ENCODE measurements at places on chromosomes 13 and 19.
A peak's percentile ranks its signal among the peaks of the same experiment; 100 is the strongest.

DNA sequence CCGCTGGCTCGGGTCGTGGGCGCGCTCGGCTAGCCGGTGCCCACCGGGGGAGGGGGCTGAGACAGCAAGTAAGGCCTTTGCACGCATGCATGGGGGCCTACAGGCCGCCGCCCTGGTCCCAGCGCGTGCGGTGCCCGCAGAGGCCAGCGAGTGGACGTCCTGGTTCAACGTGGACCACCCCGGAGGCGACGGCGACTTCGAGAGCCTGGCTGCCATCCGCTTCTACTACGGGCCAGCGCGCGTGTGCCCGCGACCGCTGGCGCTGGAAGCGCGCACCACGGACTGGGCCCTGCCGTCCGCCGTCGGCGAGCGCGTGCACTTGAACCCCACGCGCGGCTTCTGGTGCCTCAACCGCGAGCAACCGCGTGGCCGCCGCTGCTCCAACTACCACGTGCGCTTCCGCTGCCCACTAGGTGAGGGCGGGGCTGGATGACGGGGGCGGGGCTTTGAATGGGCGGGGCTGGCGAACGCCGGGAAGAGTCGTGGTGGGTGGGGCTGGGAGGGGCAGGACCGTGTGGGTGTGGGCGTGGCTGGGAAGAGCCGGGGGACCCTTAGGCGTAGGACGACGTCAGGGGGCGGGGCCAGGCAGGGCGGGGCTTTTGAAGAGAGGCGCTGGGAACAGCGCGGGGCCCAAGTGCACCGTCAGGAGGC lies 2.1 kb downstream of the CILP2 start:
- DNase-seq, result peak; percentile 72

GRCh38 chr13:110261166-110262081 lies 45.5 kb downstream of the COL4A1 start:
- no peak for DNase-seq

DNA sequence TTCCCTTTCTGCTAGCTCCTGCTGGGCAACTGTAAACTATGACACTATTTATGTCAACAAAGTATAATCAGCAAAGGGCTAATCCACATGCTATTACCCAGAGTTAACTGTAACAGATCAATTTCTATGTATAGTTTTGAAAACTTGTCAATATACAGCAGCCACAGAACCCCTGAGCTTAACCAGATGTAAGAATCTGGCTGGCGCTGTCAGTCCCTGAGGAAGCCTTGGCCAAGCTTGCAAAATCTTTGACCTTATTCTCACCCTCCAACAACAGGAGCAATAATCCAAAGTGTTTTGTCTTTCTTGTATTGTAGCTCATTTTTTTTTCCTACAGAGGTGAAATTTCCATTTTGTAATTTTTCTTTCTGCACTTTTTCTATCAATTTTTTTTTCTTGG lies 1230.1 kb upstream of the SLC10A2 start:
- DNase-seq, result no peak

GRCh38 chr19:50329146-50329925 lies at the start of gene KCNC3:
KCNC3 (minus strand) TSS chr19:50329377; CDS start chr19:50329082, 295 bp downstream.
- peak; percentile 98 for DNase-seq

DNA sequence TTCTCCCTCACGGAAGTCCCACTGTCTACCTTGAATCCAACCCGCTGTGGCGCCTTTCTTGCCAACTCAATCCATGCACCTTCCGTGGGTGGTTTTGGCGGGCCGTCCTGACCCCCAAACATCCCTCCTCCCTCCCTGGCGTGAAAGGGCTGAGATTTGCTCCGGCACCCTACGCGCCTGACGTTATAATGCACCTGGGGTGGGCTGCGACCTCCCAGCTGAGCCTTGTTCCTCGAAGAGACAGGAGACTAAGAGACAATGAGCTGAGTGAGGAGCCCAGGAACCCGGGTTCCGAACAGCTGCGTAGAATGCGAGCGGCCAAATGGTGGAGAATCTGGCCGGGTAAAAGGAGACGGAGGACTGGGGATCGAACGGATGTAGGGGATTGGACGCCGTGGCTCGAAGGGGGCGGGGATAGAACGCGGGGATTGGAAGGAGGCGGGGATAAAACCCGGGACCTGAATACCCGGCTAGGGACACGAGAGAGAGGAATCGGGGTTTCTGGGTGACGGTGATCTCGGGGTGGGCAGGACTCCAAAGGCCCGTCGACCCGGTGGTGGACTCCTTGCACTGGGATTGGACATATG lies at the start of gene CPT1C:
Gene CPT1C (plus strand): TSS at position 461 of the 587 bp plus-strand sequence. CDS start 1,137 bp downstream, outside the sequence.
- peak; percentile 77 for DNase-seq

- DNase-seq, result no peak
Observed at GRCh38 chr13:98685146-98685545, 67.3 kb downstream of the SLC15A1 start.

DNA sequence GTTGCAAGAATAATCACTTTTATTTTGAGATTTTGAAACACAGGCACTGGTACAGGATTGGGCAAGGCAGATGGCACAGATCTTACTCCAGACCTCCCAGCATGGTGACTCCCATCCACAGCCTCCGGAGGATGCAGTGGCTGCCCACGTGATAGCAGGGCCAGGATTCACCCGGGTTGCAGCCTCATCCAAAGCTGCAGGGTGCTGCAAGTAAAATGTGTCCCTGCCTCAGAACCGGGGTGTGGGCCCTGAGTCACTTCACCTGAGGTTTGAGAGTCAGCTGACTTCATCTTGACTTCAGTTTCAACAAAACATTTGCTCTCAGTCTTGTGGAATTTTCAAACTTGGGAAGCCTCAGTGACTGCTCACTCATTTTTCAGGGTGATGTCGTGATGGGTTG lies 201.9 kb downstream of the FGF9 start:
- no peak for DNase-seq

DNA sequence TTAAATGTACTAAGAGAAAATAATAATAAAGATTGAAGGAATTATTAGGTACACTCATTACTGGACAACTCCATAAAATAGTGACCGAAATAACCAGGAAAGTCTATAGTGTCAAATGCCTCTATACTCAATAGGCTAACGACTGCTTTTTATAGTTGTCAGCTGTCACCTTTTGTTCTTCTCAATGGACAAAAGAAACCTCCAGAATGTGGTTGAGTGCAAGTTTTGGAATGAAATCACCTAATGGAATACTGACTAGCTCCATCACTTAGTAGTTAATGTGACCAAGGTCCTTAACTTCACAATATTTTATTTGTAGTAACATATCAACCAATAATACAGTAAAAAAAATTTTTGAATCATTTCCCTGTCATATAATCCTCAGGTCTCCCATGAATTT lies 18.1 kb downstream of the TSC22D1 start:
- DNase-seq, result no peak

DNA sequence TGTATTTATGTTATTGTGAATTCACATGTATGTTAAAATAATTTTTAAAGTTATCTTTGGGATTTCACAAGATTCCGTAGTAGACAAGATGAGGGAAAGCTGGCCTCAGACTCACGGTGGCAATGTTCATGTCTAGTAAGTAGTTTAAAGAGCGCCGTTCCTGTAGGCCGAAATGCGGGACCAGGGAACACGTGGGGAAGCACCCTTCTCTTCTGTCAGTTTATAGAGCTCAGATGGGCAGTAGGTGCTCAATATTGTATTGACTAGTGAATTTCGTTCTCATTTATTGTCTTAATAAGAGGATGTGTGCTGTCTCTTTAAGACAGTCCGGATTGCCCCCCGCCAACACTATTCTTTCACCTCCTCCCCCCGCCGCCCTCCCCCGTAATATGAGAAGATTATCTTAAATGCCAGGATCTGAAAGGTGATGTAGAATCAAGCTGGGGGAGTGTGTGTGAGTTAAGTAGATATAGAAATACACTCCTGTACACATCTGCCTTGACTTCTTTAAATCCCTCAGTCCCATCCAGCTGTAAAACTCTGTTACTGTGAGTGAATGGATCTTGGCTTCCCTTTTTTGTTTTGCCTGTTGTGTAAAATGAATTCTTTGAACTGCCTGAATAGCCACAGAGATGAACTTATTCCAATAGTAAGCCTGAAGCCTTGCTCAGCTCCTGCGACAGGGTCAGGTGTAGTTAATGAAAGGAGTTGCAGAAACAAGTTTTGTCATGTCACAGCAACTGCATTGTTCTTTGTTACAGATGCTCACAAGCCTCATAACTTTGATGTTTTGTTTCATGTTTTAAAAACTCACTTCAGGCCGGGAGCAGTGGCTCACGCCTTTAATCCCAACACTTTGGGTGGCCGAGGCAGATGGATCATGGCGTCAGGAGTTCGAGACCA lies 1.3 kb downstream of the LAMP1 start:
- no peak for DNase-seq

GRCh38 chr19:18915639-18916038 lies 3.5 kb downstream of the COPE start:
- peak; percentile 56 for DNase-seq

Measured in activated naive CD4-positive, alpha-beta T cell treated with anti-CD3 and anti-CD28 coated beads, Interleukin-2, amount 10 ng/mL, durations not matched to agents 7 days and 5 days (primary cell).